Spinal cord (tissue), 10 donors: ENCODE measurements at places on chromosomes 11 and 22. TPM values are rescaled to one million over a fixed set of nuclear protein-coding genes. Genes with fewer than 3 reads are reported as not detected.
A peak's percentile ranks its signal among the peaks of the same experiment; 100 is the strongest.

Gene WNT7B
- total RNA-seq = 5.0 TPM

- DNase-seq = no peak
Observed at GRCh38 chr22:30309951-30310741, 16.6 kb downstream of the TBC1D10A start.

Gene TMPRSS5
- total RNA-seq = 9.5 TPM

GRCh38 chr11:40130427-40130826 is 1329.0 kb downstream of the LRRC4C start:
- peak; percentile 66 for DNase-seq

Gene MAPK8IP2
- total RNA-seq = 42.3 TPM

Gene SCGB1D2
- total RNA-seq = not detected

Gene JOSD1
- total RNA-seq = 36.4 TPM

DNA sequence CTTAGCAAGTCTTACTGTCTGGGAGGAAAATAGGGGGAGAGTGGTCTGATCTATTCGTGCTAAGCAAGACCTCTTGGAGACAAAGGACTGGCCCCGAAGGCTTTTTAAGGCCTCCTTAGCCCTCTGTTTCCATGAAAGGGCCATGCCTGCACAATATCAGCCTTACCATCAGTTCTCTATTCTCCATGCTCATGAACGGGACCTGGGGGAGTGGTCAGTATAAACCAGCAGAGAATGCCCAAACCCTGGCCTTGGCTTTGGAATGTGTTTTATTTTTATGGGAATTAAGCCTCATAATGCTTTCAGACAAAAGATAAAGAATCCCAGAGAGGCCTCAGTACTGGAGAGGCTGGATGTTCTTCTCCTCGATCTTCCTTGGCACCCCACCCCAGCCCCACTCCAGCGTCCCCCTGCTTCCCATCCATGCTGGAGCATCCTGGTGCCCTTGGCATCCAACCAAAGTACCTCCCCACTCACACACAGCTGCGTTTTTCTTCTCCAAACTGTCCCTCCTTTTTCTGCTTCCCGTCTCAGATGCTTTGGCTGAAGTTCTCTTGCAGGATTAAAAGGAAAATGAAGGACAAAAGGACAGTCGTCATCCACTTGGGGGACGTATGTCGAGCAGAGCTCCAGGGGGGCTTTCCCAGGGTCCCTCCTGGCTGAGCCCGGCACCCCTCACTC is 18.6 kb downstream of the FXYD6 start:
- DNase-seq = no peak

GRCh38 chr11:24705474-24705873 is 208.6 kb downstream of the LUZP2 start:
- no peak for DNase-seq

Gene COPB1
- 155 TPM for total RNA-seq

DNA sequence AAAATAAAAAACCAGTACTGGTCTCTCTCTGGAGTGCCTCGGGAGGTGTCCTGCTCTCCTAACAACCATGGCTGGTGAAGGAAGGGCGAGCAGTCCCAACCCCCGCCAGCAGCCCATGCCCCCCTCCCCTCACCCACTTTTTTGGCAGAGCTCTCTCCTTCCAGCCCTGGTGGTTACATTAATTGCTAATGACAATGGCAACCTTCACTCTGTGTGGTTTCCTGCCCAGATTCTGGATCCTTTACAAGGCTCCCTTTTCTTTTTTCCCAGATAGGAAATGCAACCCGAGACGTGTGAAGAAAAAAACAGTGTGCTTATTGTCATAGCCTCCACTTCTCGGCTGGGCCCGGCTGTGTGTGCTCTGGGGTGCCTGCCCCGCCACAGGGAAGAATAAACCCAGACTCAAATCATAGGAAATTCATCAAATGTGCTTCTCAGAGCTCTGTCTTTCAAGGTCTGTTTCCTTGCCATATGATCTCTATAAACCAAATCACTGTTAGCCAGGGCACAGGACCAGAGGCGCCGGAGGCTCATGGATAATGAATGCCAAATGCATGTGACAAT is 513.0 kb downstream of the SOX6 start:
- DNase-seq = peak; percentile 93

- DNase-seq = no peak
Observed at GRCh38 chr22:31622980-31623379, 39.0 kb downstream of the PISD start.

Gene GAS2L1
- 5.7 TPM for total RNA-seq

Gene HTR3A
- 0.28 TPM for total RNA-seq

DNA sequence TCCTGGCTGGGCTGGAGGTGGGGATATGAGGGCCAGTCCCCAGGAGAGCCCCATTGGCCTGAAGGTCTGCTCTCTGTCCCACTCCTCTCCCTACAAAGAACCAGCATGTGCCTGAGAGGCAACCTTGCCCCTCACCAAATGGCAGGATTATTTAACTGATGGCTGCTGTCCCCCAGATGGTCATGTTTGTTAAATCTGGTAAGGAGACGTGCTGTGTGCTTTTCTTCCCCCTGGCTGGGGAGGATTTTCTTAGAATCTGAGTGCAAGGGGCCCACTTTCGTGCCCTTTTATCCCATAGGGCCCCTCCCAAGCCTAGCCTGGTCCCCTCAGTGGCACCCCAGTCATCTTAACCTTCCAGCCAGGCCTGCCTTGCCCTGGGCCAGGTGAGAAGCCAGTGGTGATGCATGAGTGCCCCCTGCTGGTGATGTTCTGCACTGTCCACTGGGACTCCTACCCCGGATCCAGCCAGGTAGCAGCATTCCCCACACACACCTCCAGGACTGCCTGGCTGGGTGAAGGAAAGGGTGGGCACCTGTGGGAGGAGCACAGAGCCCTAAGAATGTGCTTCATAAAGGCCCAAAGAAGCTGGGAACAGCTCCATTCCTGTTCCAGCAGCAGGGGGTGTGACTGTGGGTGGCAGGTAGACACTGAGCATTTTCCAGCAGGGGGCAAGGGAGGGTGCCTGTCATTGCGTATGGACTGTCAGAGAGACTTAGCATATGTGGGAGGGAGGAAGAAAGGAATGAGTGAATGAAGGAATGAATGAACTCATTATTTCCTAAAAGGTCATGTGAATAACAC is 28.9 kb downstream of the MFNG start:
- no peak for DNase-seq

Gene PYGM
- 9.7 TPM for total RNA-seq

Gene OMP
- 0.33 TPM for total RNA-seq

DNA sequence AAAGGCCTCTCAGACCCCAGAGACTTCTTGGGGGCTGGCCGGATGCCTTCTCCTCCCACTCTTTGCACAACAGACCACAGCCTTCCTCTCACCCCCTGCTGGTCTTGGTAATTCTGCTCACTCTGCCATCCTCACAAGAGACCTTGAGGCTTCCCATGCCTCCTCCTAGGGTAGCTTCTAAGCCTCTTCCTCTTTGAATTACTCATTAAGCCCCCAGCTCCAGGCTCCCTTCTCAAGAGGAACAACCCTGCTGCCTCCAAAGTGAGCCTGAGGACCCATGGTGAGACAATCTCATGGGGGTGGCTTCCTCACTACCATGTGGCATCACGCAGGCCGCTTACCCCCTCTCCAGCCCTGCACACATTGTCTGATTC is 184.6 kb upstream of the SYT13 start:
- DNase-seq = no peak

Gene GPHA2
- total RNA-seq = 3.5 TPM

- no peak for DNase-seq
Observed at GRCh38 chr11:34239465-34240149, 118.2 kb downstream of the ABTB2 start.

- DNase-seq = no peak
Observed at GRCh38 chr11:35747668-35748067, 85.1 kb downstream of the TRIM44 start.

- DNase-seq = no peak
Observed at GRCh38 chr11:115819014-115819413, 314.8 kb upstream of the CADM1 start.

- DNase-seq = no peak
Observed at GRCh38 chr11:7516475-7516874, 2.7 kb downstream of the PPFIBP2 start.

- DNase-seq = no peak
Observed at GRCh38 chr22:20563941-20564371, 56.5 kb downstream of the MED15 start.

Gene CNIH2
- total RNA-seq = 28.1 TPM

DNA sequence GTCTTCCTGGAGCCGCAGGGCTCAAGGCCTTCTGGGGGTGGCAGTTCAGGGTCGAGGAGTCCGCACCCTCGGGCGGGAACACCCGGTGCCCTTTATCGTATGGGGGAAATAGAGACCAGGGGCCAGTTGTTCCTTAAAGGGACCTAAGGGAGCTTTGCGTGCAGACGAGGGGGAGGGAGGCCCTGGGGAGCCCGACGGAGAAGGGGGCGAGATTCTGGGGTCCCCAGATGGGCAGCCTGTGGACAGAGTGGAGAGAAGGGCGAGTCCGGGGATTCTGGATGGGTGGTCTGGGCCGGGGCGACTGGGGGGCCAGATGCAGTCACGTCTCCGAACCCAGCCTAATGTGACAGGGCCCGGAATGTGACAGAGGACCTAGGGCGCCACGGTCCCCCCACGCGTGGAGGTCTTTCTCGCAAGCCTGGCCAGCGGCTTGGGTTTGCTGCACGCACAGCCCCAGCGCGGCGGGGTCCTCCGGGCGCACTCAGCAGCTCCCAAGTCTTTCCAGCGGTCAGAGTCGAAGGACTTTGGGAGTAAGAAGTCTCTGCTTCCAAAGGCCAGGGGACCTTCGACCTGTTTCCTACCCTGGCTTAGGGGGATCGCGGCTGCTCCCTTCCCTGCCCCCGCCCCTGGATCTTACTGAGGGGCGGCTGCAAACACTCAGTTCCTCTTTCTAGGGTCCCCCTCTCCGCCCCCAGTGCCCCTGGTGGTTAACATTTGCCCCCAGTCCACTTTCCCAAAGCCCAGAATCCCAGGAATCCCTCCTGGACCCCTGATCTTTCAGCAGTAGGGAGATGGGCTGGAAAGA is 547 bp downstream of the TUBA8 start:
- no peak for DNase-seq

Gene MYO7A
- 6.0 TPM for total RNA-seq

Gene FAM181B
- total RNA-seq = 25.8 TPM

- no peak for DNase-seq
Observed at GRCh38 chr11:61771195-61771894, 18.9 kb downstream of the MYRF start.

Gene TUB
- 107 TPM for total RNA-seq
